ENCODE measurements at places on chromosomes 11 and 22.
A peak's percentile ranks its signal among the peaks of the same experiment; 100 is the strongest.

- DNase-seq = peak; percentile 46
Observed at GRCh38 chr11:565921-566509, 5.2 kb downstream of the RASSF7 start.

DNA sequence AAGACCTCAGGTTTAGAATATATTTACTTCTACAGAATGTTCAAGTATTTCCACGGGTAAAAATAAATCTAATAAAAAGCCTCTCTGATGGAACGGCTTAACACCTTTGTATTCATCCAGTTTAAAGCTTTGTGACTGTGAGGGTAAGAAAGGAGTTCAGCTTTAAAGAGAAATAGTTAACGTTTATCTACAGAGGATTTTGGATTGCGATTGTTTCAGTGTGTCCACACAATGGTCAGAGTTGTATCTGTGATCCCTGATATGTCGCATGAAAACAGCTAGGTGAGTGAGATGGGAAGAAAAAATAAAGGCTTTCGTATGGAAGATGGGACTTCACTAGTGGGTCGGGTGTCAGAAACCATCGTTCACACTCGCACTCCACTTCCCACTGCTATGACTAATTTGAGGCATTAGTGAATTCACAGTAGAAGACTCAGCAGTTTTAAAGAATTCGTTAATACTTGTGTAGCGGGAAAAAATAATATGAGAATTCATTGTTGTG is 1.6 kb downstream of the APLP2 start:
- DNase-seq = peak; percentile 23

DNA sequence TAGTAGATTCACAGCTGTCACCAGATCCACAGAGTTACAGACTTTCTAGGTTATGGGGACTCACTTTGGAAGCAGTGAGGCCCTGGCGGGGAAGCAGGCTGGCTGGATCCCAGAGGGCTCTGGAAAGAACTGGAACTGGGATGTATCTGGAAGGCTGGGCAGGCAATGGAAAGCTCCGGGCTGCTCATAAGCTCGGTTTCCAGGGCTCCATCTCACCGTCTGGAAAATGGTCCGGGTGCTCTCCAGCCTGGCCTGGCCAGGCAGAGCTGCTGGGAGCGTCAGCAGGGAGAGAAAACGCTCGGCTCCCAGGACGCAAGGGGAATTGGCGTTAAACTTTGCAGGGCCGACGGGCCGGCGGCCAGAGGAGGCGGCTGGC is 335 bp upstream of the SEZ6L start:
- DNase-seq = no peak

- DNase-seq = no peak
Observed at GRCh38 chr11:118527109-118527508, at the start of gene TTC36. Gene TTC36 (plus strand): TSS chr11:118527474. CDS start chr11:118527495, 21 bp downstream.

- no peak for DNase-seq
Observed at GRCh38 chr11:74672956-74673692, 58.1 kb downstream of the CHRDL2 start.

GRCh38 chr22:31969789-31970489 is 25.6 kb downstream of the YWHAH start:
- peak; percentile 85 for DNase-seq

GRCh38 chr22:29310863-29311339 is 4.5 kb downstream of the GAS2L1 start:
- peak; percentile 90 for DNase-seq

- no peak for DNase-seq
Observed at GRCh38 chr11:63747011-63747410, 21.6 kb downstream of the ZFTA start.

DNA sequence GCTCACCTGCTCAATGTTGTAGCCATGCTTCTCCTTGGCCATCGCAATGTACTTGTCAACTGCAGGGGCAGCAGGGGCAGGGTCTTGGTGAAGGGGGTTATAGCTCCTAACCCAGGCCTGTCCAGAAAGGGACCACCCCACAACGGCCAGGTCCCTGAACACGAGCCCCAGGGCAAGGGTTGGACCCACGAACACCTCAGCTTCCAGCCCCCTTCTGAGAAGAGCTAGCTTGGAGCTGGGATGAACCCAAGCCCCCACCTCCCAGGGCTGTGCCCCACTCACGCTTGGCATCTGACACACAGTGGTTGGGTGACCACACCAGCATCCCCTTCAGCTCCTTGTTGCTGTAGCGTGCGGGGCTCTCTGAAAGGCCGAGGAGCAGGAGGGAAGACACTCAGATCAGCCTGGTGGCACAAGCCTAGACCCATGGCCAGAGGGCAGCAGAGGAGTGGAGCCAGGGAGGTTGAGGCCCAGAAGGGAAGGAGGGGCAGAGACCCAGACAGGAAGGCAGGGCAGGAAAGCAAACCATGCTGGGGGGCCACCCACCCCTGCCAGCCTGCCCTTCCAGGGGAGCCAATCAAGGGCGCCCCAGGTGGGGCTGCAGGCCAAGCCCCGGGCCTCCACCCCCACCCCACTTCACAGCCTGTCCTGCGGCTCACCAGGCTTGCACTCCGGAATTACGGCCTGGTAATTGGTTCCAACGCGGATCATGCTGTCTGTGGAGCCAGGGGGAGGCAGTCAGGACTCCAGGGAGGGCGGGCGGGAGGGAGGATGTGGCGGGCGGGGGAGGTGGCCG is 1.9 kb downstream of the RCOR2 start:
- DNase-seq = peak; percentile 28

DNA sequence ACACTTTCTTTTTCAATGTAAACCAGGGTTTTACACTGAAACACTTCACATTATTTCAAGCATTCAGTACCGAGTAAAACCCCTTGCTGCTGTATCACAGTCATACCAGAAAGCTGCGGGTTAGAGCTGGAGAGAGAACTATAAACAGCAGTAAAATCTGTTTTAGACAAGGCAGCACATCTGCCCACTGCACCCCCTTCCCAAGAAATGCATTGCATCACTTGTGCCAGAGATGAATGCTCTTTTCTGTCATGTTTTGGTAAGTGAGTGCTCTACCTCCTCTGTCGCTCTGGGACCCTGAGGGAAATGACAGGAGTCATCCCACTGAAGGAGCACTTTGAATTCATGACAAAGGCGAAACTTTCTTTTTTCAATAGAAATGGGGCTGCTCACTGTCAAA is 107.2 kb downstream of the MAML2 start:
- DNase-seq = no peak

DNA sequence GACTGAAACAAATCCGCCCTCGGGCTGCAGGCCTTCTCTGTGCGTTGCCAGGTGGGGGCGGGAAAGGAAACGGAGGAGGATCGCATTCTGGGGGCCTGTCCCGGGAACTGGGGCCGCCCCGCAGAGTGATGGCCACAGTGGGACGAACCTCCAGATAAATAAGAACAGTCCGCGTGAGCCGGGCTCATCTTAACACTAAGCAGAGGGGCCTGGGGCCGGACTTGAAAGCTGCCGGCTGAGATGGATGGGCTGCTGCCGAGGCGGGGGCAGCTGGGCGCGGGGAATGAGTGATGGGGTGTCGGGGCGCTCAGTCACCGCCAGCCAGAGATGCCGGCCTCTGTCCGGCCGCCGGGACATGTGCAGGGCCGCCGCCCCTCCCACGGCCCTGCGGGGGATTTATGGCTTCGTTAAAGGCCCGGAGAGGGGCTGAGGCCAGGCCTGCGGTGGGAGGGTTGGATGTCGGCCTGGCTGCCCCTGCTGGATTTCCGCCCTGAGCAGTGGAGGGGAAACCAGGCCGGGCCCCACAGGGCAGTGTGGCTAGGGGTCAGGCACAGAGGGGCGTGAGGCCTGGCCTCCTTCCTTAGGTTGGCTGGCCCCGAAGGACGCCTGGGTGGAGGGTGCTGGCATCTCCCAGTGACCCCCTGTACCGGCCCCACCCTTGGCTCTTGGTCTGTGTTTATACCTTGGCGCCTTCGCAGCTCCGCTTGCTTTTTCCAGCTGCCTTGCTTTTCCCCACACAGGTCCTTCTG is 45.3 kb upstream of the CD82 start:
- DNase-seq = no peak

DNA sequence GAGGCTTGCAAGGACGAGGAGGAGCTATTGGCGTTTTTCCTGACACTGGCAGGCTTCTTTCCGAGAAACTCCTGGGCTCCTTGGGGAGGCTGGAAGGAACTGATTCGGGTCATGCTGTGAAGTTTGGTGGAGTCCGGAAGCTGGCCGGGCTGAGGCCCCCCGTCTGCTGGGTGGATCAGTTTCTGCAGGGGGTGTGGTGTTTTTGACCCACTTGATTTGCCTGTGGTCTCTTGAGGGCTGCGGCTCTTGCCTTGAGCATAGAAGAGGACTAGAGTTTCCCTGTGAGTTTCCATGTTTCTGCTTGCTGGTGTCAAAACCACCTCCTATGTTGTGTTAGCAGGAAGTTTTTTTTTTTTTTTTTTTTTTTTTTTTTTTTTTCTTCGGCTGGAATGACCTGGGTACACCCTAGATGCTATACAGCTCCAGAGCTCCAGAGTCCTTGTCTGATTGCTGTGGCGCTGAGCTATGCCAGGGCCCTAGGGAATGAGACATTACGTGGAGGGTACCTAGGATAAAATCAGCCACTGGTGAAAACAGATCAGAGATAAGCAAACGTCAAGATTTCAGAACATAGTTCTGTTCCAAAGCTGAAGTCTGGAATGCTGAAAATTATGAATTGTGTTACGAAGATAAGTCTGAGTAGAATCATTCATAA is 728 bp downstream of the TBC1D22A start:
- DNase-seq = peak; percentile 45

DNA sequence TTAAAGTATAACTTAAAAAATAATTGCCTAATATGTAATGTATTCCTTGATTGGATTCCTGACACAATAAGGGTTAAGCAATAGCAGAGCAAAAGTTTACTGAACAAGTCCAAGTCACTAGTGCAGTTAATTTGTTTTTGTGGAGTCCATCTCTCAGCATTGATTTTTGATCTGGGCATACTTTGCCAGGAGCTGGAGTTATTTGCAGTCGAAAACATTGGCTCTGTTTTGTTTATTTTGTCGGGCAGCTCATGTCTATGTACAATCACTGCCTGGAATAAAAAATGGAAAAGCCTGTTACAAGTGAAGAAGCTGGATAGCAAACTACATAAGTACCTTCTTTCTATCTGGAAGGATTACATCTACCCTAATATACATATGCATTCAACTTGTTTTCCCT is 625.2 kb downstream of the CNTN5 start:
- peak; percentile 45 for DNase-seq

- DNase-seq = no peak
Observed at GRCh38 chr22:39946126-39946502, 14.1 kb upstream of the TMA7B start.

DNA sequence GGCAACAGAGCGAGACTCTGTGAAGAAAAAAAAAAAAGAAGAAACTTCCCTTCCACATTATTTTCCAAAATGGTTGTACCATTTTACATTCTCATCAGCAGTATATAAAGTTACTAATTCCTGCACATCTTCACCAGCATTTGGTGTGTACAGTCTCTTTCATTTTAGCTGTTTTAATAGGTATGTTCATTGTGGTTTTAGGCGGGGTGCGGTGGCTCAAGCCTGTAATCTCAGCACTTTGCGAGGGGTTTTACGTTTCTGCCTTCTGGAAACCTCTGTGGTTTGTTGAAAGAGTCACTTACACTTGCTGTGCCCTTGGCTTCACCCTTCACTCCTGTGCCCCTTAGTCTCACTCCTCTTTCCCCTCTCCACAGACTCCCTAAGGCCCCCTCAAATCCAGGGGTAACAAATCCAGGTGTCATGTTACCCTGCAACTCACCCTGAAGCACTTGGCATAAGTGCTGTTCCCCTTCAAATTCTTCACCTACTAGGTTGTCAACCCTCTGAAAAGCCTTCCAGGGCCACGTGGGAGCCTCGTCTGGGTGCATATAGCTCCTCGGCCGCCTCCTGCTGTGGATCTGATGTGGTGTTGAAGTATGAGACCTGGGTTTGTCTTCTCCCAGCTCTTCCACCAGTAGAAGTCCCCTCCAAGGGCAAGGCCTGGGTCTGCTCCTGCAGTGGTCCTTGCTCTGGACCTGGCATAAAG is 20.8 kb downstream of the TOB2 start:
- DNase-seq = no peak

GRCh38 chr11:129813231-129813791 is 2.3 kb upstream of the TMEM45B start:
- no peak for DNase-seq

- DNase-seq = peak; percentile 84
Observed at GRCh38 chr11:102553835-102554282, 23.3 kb upstream of the MMP7 start.

DNA sequence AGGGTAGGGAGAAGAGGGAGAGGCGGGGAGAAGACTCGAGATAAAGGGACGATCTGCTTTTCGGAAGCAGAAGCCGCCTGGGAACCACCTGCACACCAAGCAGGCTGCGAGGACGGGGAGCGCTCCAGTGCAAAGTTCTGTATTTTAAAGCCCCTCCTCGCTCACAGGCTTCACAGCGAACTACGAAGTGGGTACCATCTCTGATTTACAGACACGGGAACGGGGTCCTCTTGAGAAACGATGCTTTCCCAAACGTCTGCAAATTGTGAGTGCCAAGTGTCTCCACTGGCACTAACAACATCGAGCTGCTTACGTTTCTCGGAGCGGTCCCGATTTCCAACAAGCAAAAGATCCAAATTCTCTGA is 700 bp upstream of the STX3 start:
- DNase-seq = peak; percentile 68

- DNase-seq = no peak
Observed at GRCh38 chr11:18393581-18394274, 635 bp upstream of the LDHA start.

GRCh38 chr11:70566768-70567530 is 168.6 kb downstream of the CTTN start:
- DNase-seq = no peak

- no peak for DNase-seq
Observed at GRCh38 chr22:28909375-28909774, 26.0 kb downstream of the ZNRF3 start.

DNA sequence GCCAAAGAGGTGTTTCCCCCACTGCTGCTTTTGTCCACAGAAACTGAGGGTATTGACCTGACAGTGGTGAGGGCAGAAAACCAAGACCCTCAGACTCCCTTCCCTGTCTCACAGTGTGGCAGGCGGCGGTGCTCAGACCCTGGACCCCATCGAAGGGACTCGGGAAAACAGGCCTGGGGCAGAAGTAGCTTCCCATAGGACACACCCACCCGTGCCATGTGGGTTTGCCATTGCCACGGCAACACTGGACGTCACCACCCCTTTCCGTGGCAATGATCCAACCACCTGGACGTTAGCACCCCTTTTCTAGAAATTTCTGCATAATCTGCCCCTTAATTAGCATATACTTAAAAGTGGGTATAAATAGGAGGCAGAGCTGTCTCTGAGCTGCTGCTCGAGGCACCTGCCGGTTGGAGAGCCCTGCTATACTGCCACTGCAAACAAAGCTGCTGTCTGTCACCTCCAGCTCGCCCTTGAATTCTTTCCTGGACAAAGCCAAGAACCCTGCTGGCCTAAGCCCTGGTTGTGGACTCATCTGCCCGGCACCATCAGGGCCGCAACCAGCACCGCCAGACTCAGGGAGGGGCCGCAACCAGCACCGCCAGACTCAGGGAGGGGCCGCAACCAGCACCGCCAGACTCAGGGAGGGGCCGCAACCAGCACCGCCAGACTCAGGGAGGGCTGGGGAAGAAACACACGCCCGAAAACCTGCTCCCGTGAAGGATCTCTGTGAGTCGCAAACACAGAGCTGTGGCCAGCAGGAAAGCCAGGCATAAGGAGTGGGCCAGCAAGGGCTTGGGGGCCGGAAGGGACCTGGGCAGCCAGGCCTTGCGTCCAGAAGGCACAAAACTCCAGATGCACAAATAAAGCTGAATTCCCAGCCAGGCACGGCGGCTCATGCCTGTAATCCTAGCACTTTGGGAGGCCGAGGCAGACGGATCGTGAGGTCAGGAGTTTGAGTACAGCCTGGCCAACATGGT is 10.4 kb downstream of the MLC1 start:
- peak; percentile 87 for DNase-seq

GRCh38 chr22:41831383-41831782 is 1.5 kb upstream of the SREBF2 start:
- peak; percentile 14 for DNase-seq

- peak; percentile 48 for DNase-seq
Observed at GRCh38 chr11:63536669-63537292, at the start of gene PLAAT4. Gene PLAAT4 (plus strand): TSS chr11:63536808. CDS start chr11:63536869, 61 bp downstream.

All from DMS53 (cell line).